CD8-positive, alpha-beta memory T cell (primary cell): ENCODE measurements at places on chromosomes 11 and 22. TPM values are rescaled to one million over a fixed set of nuclear protein-coding genes. Genes with fewer than 3 reads are reported as not detected.

DNA sequence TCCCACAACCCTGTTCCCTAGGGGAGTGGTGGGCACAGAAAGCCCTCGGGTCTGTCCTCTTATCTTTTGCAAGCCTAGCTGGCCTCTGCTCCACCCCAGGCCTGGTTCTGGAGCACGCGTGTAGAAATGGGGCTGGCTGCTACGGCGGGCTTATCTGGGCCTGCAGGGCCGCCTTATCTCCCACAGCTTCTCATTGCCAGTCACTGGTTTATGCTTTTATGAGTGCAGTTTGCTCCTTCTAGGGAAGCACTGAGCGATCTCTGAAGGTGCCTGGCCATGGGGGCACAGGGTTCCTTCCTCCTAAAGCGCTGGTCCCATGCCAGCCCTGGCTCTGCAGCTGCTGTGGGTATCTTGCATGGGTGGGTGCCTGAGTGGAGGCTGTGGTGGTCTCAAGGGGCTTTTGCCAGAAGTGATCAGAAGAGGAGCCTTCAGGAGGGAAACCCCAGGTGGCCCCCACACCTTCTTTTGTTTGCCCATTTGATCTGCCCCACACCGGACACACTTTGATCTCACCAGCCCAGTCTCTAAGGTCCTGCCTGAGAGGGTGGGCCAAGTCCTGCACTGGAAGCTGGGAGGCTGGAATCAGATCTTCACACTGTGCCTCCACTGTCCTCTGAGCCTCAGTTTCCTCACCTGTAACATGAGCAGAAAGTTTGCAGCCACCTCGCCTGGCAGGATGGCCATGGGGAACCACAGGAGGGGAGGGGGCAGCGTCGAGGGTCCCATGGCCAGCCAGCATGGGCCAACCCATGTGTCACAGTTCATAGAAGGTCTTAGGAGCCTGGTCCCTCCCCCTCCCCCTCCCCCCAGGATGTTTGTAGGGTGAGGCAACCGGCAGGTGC is 86.6 kb upstream of the FGF3 start:
- DNase-seq = no peak

DNA sequence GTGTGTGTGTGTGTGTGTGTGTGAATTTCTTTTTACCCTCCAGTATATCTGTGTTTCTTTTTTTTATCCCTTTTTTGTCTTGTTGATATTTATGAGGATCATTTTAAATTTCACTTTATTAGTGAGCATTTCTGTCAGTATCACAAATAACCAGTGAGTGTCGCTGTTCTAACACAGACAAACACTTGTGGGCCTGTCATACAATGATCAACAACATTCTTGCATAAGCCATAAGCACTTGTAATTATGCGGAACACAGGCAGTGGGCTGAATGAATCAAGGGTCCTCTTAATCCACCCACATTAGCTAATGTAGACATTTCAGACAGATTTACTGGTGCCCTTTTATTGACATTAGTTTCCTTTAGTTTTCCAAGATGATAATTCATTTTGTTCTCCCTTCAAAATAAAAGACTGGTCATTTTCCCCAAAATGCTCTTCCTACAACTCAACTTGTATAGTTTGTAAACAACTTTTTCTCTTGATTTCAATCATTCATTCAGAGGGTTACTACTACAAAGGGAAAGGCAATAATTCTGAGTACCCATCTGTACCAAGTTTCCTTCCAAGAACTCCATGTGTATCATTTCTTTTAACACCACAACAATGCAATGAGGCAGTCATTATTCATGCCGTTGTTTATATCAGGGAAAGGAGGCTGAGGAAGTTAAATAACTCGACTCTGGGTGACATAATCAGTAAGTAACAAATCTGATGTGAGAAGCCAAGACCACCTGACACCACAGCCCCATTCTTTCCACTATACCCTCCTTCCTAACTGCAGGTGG is 34.5 kb upstream of the ANO3 start:
- no peak for DNase-seq

BEST1 gene
- not detected for total RNA-seq

GRCh38 chr11:15091175-15091574 is 17.8 kb downstream of the CALCB start:
- DNase-seq = no peak

DNA sequence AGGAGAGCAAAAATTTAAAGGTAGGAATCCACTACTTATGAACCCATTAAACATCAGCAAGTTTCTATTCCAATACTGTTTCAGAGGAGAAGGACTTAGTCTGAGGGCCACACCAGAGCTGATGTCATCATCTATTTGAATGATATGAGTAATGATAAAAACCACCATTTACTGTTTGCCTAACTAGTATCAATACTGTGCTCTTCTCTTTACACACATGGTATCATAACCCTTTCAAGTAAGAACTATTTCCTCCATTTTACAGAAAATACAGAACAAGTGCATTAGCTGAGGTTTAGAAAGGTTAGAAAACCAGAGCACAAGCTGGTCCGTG is 651.3 kb upstream of the KIRREL3 start:
- DNase-seq = no peak

- no peak for DNase-seq
Measured at GRCh38 chr22:46963672-46964545, 201.5 kb downstream of the TBC1D22A start.

- DNase-seq = no peak
Measured at GRCh38 chr11:94519478-94520084, 7.3 kb downstream of the C11orf97 start.

OR56A1 gene
- not detected for total RNA-seq

- DNase-seq = no peak
Measured at GRCh38 chr22:27435844-27436576, 365.5 kb downstream of the MN1 start.
